ENCODE measurements at places on chromosomes 16 and 17.

GRCh38 chr16:81861915-81862314 is 82.8 kb downstream of the PLCG2 start:
- DNase-seq: no peak

DNA sequence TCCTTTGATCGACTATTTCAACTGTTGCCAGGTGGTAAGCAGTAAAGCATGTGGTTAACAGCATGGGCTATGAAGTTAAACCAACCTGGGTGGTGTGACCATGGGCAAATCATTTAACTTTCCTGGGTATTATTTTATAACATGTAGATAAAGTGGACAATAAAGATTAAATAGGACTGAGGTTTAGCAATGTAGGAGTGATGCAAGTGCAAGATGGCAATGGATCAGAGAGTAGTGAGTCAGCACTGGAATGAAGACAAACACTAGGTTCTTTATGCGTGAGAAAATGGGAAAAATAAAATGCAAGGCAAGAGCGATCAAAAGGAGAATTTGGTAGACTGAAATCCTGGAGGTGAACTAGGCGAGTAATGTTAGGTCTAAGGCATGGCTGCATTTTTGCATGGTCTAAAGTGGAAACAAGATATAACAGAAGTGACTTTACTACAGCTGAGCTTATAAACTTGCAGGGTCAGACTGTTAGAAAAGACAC is 222.4 kb upstream of the AXIN2 start:
- DNase-seq: no peak

DNA sequence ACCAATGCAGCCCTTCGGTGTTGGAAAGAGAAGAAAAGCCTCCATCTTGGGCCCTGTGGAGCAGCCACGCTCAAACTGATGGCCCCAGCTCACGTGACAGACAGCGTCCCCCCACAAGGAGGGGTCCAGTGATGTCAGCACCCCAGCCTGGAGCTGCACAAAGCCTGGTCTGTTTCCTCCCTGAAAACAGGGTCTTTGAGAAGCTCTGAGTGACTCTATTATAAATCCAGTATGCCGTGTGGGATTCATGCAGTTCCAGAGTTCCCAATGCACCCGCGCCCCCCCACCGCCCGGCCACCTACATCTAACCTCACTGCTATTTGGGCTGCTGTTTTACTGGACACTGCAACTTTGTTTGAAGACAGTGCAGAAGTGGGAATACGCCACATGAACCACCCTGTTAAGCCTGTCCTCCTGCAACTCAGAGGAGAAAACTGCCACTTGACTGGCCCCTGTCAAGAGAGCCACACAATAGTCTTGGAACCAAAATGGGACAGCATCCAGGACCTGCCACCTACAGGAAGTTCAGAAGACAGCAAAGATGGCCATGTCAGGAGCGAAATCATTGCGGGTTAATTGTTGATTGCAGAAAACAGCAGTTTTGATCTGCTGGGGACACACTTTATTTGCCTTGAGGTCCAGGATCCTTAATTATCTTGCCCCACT is 33.1 kb downstream of the PMP22 start:
- no peak for DNase-seq

- DNase-seq: no peak
These were observed 127.3 kb upstream of the NUDT7 start for GRCh38 chr16:77594799-77595596.

DNA sequence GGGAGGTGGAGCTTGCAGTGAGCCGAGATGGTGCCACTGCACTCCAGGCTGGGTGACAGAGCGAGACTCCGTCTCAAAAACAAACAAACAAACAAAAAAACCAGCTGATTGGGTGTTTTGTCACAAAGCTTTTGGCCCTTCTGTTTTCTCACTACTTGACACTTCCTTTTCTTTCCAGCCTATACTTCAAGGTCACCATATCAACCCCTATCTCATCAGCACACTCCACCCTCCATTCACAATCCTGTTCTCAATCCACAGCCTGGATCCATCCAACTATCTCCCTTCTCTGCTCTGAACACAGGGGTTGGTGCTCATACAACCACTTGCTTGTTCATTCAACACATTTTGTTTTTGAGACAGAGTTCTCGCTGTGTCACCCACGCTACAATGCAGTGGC is 6.6 kb upstream of the MED11 start:
- no peak for DNase-seq

DNA sequence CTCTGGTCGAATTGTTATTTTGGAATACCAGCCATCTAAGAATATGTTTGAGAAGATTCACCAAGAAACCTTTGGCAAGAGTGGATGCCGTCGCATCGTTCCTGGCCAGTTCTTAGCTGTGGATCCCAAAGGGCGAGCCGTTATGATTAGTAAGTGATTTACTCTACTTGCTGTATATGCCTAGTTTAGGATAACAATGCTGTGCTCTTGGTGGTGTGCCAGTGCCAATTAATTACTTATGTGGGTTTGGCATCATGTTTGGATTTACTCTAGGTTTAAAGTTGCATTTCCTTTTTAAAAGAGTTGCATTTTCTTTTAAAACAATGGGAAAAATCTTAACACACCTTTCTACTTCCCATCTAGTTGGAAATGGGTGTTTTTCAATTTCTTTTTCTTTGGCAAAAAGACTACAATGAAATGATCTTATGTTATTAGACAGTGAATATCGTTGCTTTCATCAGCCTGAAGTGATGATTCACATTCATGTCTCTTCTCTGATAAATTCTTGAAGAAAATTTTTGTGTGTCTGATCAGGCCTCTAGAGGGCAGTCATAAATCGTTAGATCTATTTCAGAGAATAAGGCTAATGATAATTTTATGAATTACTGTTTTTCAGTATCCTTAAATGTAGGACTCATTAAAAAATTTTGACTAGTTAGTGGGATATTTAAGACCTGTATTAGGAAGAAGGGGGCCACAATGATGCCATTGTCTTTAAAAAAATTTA is 5.6 kb downstream of the SF3B3 start:
- peak; percentile 51 for DNase-seq

DNA sequence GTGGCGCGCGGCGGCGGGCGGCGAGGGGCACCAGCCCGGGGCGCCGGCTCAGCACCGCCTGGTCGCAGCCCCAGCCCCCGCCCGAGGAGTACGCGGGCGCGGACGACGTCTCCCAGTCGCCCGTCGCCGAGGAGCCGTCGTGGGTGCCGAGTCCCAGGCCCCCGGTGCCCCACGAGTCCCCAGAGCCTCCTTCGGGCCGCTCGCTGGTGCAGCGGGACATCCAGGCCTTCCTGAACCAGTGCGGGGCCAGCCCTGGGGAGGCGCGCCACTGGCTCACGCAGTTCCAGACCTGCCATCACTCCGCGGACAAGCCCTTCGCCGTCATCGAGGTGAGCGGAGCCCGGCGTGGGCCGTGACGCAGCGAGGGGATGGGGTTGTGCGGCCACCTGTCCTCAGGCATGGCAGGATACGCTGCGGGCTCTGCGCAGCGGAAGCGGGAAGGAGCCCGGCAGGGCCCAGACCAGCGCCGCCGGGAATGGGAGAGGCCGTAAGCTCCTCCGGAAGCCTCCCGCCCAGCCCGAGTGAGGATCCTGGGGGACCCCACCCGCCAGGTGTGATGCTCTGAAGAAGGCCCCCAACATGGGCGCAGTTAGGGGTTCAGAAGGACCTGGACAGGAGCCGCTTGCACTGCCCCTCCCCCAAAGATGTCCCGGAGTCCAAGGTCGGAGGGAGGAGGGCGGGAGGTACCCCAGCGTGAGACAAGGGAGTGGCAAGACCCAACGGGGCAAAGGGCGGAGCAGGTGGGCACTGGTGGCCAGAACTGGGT is 522 bp downstream of the NAGS start:
- DNase-seq: peak; percentile 27

GRCh38 chr17:46088595-46088994 is 89.5 kb downstream of the STH start:
- DNase-seq: no peak

DNA sequence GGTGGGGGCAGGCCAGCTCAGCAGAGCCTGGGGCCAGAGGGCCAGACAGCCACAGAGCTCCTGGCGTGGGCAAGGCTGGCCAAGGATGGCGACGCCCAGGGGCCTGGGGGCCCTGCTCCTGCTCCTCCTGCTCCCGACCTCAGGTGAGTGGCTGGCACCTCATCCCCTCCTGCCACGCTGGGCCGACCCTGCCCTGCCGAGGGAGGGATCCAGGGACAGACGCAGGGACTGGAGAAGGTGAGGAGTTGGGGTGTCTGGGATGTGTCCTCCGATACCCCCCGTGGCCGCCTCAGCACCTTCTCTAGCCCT is at the start of gene ADGRG3:
Gene ADGRG3, plus strand, starts transcription at position 44 of the 309 bp plus-strand sequence. Its CDS starts 42 bp downstream, at position 86.
- DNase-seq: no peak

DNA sequence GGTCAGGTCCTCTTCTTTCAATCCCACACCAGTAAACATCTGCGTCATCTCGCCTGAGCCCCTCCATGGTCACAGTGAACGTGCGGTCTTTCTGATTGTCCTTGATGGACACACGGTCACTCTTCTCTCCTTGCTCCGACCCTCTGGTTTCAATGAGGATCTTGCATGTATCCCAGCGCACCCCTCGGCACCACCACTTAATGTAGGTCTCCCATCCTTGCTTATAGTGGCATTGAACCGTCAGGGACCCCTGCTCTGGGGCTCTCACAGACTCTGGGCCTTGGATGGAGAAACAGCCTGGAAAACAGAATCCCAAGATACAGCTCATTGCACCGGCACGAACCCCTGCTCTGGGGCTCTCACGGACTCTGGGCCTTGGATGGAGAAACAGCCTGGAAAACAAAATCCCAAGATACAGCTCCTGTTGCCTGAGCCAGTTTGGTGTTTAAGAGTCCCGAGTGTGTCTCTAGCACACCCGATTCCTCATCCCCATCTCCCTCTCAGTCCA is 5.4 kb downstream of the CD300LB start:
- DNase-seq: no peak

DNA sequence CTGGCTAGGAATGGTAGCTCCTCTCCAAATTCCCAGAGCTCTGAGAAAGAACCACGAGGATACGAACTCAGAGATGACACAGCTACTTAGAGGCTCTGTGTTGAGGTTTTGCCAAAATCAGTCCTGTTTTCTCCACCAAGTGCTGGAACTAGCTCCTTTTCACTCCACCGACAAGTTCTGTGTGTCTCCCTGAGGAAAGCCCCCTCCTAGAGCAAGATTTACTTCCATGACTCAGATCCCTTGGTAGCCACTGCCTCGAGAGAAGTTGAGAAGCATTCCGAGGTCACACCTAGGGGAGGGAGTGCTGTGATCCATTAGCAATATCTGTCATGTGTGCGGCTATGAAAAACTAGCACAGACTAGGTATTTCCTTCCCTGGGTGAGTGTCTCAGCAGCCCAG is 30.6 kb downstream of the IL21R start:
- no peak for DNase-seq

- DNase-seq: no peak
These were observed 5.3 kb upstream of the WSCD1 start for GRCh38 chr17:6064868-6065267.

- no peak for DNase-seq
These were observed 38.5 kb downstream of the PIEZO1 start for GRCh38 chr16:88746506-88746905.

- DNase-seq: no peak
These were observed 34.7 kb downstream of the EPN2 start for GRCh38 chr17:19271780-19272357.

DNA sequence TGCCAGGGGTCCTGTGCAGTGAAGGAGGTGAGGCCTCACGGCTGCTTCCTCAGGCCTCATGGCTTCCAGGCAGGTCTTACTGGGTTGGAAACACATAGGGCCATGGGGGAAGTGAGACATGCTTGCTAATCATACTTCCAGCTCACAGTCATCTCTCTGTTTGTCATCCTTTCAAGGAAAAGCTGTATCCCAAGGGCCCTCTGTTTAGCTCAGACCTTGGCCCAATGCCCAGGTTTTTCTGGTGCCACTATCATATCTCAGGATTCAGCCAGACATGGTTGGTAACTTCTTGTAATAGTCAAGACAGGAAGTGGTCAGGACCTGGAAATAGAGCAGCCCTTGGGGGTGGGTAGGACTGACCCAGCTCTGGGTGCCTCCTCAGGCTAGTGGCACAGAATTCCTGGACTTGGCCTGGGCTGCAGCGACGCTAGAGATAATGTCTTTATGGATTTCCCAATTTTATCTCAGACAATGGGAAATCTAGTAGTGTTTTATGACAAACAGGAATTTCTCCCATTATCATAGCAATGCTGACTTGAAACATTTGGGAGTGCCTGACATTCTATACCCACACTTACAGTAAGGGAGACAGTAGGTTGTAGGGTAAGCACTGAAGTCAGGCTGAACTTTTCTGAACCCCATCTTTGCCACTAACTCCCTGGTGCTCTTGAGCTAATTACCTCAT is 13.5 kb upstream of the ITGB3 start:
- DNase-seq: no peak

DNA sequence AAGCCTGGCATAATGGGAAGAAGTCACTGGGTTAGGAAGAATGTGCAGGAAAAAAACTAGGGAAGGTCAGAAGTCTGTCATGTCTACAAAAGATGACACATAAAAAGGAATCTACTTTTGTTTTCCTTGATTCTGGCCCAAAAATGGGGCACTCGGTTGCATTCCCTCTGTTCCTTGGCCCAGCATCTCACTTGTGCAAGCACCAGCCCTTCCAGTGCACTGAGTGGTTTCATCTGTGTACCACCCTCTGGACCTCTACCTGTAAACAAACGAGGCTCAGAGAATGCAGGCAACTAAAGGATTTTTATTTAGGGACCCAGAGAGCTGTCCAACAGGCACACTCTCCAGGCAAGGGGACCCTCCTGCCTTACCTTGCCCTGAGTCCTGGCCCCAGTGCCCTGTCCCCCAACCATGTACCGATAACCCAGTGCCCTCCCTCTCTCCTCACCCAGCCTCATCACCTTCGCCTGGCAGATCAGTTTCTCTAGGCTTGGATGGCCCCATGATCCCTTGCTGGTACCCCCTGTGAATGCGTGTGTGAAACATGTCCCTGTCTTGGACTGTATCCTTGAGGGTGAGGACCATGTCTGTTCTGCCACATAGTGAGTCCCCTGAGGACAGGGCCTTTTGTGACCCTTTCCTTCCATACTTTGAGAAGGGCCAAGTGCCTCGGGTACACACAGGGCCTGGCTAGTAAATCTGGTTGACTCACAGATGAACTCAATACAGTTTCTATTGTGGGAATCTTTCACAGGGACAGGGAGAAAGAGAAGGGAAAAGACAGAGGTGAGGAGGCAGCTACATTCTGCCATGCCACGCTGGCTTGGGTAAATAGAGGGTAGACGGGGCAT is 13.3 kb downstream of the NXPH3 start:
- no peak for DNase-seq

DNA sequence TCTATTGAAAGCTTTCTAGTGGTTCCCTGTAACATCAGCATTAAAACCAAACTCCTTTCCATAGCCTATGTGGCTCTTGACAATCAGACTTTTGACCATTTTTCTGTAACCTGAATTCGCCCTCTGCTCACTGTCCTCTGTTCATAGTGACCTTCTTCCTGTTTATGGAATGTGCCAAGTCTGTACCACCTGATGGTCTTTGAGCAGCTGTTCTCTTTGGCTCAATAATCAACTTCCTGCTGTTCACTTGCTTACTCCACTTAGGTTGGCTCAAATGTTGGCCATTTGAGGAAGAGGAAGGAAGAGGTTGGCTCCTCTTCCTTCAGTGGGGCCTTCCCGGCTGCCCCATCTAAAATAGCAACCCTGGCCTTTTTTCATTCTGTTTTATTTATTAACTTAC is 251.5 kb downstream of the CA10 start:
- no peak for DNase-seq

GRCh38 chr17:68197091-68197996 is 50.5 kb upstream of the AMZ2 start:
- peak; percentile 46 for DNase-seq

- DNase-seq: no peak
These were observed 42.4 kb downstream of the CEP112 start for GRCh38 chr17:66149562-66149961.
